Suppressor macrophage treated with lipopolysaccharide for 1 hour (primary cell): ENCODE measurements at places on chromosomes 2 and 18.

GRCh38 chr2:191222952-191223351, 22.3 kb upstream of the MYO1B start:
- no peak for DNase-seq

GRCh38 chr2:159176555-159176954, 109.9 kb downstream of the WDSUB1 start:
- no peak for DNase-seq

GRCh38 chr18:63162271-63163014, 157.1 kb downstream of the BCL2 start:
- DNase-seq, result peak; percentile 74

GRCh38 chr18:498931-499775, 1.3 kb downstream of the COLEC12 start:
- peak; percentile 86 for DNase-seq

GRCh38 chr2:105595536-105595935, 149.2 kb upstream of the NCK2 start:
- DNase-seq, result no peak

DNA sequence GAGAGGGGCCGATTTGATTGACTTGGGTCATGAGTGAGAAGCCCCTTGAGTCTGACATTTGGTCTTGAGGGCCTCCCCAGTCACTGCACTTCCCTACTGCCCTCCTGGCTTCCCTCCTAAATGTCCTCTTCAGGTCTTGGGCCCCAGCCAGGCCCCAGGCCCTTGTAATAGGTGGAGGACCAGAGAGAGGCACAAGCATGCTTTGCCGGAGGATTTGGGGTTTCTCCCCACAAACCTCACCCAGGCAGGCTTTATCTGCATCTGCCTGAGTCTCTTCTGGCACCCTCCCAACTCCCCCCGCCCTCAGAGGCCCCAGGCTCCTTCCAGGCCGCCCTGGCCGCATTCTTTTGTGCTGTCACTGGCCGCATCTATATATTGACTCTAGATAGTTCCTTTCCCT, 270.7 kb downstream of the HAUS1 start:
- DNase-seq, result no peak

DNA sequence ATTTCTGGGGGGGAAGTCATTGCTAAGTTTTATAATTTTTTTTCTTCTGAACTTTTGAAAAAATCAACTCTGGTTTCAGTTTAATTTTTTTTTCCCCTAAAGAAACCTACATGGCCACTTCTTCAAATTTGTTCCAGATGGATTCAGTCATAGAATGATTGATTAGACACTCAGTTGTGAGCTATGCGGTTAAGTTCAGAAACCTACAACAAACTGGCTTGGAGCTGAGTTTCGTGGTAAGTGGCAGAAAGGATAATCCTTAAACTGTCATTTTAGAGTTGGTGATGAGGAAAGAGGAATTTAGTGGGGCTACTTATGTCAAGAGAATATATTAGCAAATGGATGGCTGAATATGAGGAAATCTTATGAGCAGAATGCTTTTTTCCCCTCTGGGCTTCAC, 23.7 kb downstream of the EFEMP1 start:
- DNase-seq, result no peak

- no peak for DNase-seq
These were observed 191.0 kb downstream of the HNMT start for GRCh38 chr2:138155304-138155703.

GRCh38 chr18:21191596-21192307, 50.3 kb upstream of the GREB1L start:
- DNase-seq, result peak; percentile 53

DNA sequence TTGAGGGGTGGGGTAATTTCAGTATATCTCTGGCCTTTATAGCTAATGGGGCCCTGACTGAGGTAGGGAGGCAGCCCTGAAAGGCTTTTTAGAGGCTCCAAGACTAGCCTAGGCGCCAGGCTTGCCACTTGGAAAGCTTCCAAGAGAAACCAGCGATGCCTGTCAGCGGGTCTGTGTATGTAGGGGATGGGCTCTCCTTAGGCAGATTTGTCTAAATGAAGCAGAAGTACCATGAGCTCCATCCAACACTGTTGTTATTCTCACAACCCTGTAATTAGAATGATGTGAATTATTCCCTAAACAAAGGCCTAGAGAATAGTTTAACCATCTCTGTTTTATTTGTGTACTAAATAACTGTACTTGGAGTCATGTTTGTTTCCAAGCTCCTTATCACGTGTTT, 138.1 kb downstream of the B3GNT2 start:
- DNase-seq, result no peak

DNA sequence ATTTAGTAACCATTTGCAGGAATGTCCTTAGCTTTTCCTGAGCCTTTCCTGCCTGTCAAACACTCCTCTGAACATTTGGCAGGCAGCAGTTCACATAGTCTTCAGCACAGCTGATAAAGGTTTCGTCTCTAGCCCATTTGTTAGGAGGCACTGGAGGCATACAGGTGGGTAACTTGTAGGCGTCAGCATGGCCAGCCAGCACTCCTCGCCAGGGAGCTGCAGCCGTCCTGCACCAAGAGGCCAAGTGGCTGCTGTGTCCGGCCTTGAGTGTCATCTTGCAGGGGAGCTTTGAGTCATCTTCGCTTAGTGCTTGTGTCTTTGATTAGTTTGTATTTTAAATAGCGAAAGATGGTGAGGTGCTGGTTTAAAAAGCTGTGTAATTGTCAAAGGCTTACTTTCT, 120.3 kb upstream of the NFATC1 start:
- no peak for DNase-seq

GRCh38 chr2:241494311-241494908, 14.0 kb downstream of the STK25 start:
- no peak for DNase-seq

DNA sequence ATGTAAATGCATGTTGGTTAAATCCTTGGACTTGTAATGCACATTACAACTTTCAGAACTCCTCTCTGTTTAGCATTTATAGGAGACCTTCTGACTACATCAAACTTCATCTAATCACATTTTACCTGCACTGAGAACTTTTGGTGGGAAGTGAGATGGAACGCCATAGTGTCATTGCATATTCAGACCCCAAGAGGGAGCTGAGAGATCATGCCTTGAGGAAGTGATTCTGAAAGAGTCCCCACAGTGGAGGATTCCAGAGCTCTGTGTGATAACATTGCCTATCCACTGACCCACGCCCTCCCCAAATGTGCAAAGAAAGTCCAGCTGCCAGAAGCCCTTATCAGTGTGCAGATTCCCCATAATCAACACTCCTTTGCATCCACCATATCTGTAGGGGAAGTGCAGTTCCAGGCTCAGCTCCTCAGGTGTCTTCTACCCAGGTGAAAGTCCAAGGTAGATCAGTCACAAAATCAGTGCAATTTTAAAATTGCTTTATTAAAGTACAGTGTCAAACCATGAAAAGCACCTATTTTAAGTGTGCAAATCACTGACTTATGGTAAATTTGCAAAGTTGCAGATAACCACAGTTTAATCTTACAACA, 212.4 kb downstream of the RPIA start:
- peak; percentile 69 for DNase-seq

DNA sequence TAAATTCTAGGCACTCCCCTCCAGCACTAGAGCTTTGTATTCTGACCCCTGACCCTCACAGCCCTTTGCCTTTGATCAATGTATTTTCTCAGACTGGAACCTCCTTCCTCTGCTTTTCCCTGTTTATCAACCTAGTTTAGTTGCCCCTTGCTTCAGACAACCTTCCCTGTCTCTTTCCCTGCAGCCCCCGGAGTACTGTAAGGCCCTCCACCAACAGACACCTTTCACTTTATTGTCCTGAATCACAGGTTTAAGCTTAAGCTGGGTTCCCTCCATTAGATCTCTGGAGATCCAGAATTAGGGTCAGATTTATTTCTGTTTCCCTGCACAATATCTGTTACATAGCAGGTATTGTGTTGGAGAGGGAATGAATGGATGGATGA, 140.2 kb downstream of the DDX1 start:
- DNase-seq, result no peak

DNA sequence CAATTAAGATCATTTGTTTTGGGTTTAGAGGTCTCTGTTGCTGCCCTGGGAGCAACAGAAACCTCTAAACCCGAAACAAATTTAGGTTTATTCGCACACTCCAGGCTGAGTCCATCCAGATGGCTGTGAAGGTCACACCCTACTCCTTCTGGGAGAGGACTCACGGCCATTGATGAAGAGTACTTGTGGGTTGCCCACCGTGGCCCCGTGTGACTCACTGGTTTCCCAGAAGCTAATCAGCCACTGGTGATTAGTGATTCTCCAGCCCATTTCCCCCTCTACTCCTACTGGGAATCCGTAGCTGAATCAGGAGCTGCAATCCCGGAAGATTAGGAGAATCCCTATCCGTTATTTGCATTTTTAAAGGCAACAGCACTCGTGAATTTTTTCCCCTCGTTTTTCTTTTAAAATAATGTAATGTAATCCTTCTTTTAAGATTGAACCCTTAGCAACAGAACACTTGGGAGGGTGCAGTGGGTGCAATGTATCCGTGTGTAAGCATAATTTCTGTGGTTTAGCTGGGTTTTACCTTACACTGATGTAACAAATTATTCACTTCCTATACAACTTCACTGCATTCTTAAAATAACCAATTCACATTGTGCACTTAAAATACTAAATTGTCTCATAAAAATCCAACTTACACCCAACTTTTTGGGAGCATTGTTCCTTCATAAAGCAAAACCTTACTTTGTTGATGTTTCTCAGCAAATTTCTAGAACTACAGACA, 27.5 kb upstream of the EPAS1 start:
- peak; percentile 36 for DNase-seq

- DNase-seq, result no peak
These were observed 97.7 kb upstream of the CTDP1 start for GRCh38 chr18:79581911-79582310.

GRCh38 chr2:222572751-222573174, 83.1 kb downstream of the FARSB start:
- DNase-seq, result no peak

DNA sequence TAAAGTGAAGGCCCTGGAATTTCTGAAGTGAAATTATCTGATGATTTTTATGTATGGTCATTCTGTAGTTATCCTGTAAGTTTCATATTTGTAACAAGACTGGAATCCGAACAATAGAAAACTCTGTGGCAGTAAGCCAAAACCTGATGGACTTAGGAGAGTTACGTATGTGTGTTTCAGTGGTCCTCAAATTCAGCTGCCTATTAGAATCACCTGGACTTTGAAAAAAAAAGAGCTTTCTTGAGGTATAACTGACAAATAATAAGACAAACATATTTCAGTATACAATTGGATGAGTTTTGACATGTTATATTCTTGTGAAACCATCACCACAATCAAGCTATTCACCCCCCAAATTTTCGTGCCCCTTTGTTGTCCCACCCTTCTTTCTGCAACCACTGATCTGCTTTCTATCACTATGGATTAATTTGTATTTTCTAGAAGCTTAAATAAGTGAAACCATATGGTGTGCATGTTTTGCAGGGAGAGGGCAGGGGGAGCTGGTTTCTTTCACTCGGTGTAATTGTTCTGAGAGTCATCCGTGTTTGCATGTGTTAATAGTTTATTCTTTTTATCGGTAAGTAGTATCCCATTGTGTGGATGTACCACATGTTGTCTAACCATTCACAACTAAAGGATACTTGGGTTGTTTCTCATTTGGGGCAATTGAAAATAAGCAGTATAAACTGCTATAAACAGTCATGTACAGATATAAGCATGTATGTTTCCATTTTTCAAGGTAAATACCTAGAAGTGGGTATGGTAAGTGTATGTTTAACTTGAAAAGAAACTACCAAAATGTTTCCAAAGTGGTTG, 50.2 kb upstream of the EML4 start:
- DNase-seq, result no peak
